Hematopoietic multipotent progenitor cell treated with erythropoietin and hydrocortisone succinate and interleukin-3 and kit ligand, for 6 days (in vitro differentiated cells): ENCODE measurements at places on chromosomes 2 and 18.

DNA sequence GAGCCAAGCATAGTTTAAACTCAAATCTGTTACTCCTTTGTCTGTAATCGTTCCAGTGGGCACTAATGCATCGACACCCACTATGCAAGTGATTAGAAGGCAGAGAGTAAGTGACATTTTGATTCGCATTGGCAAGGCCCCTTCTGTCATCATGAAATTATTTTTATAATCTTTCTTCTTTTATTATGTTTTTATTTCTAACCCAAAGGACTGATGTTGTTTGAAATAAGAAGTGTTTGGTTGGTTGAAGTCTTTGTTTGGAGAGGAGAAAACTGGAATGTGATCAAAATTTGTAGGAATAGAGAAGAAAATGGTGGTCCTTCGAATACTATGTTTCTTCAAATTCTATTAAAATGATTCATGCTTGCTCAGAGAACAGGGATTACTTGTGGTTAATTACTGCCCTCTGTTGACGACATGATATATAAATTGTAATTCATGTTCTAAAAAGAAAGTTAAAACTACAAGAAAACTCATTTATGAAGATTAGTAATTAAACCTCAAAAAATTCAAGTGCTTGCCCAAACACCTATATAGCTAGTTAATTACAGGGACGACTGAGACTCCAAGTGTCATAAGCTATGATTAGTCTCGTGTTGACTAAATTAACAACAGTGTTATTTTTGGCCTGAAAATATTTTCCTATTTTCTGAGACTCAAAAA lies 26.4 kb upstream of the TFPI start:
- peak; percentile 92 for DNase-seq

GRCh38 chr2:16069663-16069932 lies 129.2 kb downstream of the MYCN start:
- no peak for DNase-seq

GRCh38 chr2:230592775-230593174 lies 119.9 kb upstream of the CAB39 start:
- DNase-seq, result no peak

DNA sequence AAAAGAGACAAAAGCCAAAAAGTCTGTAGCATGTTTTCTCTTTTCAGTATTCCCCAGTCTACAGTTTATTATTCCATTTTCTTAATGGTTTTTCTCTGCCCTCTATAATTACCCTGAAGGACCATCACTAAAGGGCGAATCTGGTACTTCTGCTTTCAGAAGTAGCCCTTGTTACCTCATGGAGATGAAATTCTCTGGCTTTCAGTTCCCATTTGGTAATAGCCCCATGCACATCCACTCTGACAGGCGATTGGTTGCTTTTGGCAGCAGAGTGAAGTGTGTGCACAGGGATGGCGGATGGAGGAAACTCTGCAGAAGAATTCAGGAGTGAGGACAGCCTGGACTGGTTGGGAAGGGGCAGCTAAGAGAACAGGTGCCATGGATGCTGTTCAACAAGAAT lies 66.3 kb upstream of the NABP1 start:
- DNase-seq, result no peak

DNA sequence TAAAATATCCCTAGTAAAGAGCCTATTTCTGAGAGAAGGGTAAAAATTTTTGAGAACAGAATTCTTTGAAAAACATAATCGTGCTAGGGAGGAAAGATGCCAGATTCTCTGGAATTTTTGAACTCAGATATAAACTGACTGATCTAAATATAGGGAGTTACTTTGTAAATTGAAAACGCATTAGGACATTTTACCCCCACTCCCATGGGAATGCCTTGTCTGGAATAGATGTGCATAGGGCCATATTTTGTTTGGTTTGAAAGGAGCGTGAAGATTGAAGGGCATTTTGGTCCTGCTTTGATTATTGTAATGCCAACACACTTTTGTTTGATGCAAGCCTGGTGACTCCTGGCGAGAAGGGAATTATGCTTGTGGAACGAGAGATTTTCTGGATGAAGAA lies 158.7 kb upstream of the DPP10 start:
- DNase-seq, result no peak

- peak; percentile 74 for DNase-seq
These were observed 27.2 kb downstream of the PPP3R1 start for GRCh38 chr2:68225119-68225632.

- DNase-seq, result no peak
These were observed 51.6 kb downstream of the BMP10 start for GRCh38 chr2:68819556-68819955.

DNA sequence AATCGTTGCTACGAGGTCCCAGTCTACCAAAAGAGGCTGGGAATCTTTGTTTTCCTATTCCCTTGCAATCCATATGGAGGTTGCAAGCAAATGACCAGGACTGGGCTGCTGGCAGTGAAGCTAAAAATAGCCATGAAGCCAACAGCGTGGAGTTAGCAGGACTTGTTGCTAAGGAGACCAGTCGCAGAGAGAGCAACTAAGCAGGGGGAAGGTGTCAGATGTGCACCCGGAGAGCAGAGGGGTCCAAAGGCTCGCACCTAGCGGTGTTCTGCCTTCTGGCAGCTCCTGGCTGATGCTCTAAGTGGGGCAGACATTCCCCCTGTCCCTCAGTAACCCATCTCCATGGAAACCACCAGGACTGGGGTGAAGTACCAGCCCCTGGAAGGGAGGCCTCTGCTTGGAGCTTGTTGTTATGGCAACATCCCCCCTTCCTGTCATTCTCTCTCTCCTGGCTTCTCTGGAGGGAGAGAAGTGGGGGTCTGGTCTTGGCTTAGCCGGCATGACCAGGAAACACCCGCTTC lies 84.6 kb downstream of the DNMT3A start:
- DNase-seq, result no peak

DNA sequence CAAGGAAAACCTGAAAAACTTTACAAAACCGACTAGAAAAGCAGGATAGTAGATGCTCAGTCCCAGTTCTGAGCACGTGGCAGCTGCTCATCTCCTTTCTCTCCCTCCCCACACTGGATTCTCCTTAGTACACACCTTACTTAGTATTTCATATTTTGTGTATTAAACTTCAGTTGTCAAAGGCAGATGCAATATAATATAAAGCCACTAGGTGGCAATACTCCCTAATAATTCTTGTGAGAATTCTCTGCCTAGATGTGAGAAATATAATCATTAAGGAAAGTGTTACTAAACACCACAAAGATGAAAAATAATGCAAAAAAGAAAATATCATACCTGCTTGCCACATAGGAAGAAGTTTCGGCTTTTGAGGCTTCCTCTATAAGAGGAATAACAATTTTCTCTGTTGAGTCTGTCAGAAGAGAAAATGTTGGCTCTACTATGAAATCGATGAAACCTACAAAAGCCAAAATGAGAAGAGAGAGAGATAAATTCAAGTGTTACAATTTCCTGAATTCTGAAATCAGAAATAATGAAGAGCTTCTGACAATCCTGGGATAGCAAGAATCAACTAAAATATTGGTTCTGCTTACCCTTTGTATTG lies 200.6 kb downstream of the PPP1R1C start:
- DNase-seq, result peak; percentile 74

- DNase-seq, result no peak
These were observed 113.8 kb downstream of the KYNU start for GRCh38 chr2:142991295-142991694.

DNA sequence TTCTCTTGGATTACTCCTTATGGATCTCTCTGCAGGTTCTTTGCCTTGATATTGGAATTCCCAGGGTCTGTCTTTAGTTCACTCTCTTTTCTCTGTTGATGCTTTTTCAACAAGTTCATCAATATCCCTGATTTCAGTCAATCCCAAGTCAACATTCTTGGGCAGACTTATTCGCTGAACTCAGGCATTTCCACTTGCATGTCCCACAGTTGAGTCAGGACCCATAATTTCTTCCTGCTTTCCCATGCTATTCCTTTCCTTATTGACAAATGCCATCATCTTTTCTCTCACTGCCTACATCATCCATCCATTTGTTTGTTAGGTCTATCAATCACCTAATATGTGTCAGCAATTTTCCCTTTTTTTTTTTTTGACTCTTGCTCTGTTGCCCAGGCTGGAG lies 11.6 kb downstream of the GPD2 start:
- DNase-seq, result no peak

GRCh38 chr18:57772387-57772799 lies 30.7 kb downstream of the ATP8B1 start:
- DNase-seq, result no peak

- no peak for DNase-seq
These were observed 376.6 kb downstream of the HRH4 start for GRCh38 chr18:24837066-24837465.

- DNase-seq, result no peak
These were observed 31.9 kb upstream of the SNED1 start for GRCh38 chr2:240966457-240966905.

DNA sequence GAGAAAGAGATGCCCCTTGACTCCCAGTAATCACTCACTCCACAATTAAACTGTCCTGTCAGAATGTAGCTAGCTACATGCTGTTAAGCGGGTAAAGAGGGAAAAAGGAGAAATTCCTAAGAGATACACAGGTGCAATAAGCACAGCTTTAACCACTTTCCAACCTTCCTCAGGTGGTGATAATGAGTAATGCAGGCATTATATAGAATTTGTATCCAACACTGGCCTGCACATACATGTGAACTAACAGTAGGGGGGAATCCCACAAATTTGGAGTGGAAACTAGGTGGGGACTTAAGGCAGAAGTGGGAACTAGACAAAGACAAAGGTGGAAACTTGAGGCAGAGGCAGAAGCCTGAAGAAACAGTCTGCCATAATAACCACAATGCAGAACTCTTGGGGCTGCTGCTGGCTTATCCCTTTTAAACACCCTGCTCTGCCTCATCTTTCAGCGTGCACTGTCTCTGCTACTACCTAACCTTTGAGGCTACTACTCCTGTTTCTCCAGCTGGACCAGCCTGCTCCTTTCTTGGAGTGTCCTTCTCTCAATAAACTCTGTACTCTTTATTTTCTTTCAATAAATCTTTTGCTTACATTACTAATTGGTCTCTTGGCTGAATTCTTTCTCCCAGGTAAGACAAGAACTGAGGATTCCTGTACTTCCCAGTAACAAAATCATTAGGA lies 259.7 kb downstream of the PDE11A start:
- no peak for DNase-seq

DNA sequence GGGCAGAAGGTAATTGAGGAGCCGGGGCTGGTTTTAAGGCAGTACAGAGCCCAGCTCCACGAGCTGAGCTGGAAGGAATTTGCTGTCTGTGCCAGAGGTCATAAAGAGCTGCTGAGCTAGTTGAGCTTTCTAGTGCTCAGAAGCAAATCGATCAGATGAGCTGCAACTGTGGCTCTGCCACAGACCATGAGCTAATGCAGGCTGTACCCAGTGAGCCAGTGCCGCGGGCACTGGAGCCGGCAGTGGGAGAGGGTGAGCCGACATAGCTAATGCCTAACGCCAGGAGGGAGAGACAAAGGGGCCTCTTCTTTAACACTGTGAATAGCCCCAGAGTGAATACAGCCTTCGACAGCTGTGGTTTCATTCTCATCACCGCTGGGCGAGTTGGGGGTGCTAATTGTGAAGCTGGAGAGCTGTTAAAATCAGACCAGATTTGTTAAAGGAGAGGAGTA lies 410.1 kb upstream of the TCF4 start:
- DNase-seq, result no peak

DNA sequence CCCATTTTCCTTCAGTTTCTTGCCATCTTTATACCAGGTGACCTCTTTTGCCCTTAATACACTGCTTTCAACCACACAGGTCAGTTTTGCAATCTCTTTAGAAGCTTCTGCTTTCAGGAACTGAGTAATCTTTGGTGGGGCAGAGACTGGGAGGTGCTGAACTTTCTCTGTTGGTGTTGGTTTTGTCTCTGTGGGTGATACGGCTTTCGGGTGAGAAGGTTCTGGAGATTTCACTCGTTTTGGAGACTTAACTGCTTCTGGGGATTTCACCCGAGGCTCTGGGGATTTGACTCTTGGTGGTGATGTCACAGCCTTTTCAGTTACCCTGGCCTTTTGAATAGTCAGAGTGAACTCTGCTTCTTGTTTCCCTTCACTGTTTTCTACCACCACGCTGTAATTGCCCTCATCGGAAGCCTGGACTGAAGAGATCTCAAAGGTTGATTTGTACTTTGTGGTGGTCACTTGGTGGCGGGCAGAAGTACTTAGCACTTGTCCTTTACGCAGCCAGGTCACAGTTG lies 50.4 kb downstream of the PLEKHA3 start:
- DNase-seq, result peak; percentile 49

DNA sequence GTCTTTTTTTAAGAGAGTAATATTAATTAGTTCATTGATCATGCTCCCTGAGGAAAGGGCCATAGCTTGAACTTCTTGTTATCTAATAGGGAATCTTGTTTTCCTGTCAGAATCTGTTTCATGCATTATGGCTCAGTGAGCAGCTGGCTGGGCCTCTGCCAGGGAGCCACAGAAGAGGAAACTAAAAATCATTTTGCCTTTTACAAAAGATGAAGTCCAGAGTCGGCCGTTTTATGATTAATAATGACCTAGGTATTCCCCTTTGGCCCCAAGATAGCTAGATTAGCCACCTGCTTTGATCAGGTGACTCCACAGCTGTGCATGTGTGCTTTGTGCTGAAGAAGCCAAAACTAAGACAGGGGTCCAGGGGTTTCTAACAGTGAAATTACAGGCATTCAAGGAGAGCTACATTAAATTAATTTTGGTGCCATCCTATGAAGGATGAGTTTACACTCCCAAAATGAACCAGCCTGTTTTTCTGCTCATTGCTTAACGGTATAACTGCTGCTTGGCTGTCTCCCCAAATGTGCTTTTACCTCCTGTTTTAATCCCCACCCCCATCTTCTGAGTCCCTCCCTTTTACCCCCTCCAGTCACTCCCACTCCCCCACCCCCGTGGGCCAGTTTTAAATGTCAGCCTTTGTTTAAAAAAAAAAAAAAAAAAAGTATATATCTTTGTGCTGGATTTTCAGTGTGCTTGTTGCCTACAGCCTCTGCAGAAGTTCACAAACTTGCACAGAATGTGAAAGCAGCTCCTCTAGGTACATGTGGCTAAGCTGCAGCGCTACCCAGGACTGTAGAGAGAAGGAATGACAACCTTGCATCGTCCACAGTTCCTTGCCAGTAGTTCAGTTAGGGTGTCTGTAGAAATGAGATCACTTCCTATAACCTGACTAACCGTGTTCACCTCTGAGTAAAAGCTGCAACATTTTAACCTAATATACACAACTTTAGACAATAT lies 93.1 kb downstream of the CABLES1 start:
- DNase-seq, result peak; percentile 25

- DNase-seq, result peak; percentile 11
These were observed 46.8 kb upstream of the ANKRD62 start for GRCh38 chr18:12046751-12047335.

DNA sequence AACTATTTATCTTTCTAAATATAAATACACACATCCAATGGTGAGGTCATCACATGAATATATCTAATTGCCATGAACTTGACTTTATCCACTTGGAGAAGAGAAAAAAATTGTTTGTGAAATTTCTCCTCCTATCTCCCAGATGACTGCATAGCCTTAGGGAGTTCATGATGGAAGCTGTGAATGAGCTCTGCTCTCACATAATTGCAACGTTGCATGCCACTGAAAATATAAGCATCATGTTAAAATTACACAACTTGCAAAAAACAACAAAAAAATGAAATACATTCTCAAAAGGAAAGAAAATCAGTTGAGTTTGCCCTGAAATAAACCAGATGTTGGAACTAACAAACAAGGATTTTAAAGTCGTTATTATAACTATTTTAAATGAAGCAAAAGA lies 50.6 kb upstream of the OSR1 start:
- no peak for DNase-seq
